ENCODE measurements at places on chromosomes 11 and 22. TPM values are rescaled to one million over a fixed set of nuclear protein-coding genes. Genes with fewer than 3 reads are reported as not detected.

GRCh38 chr11:19316434-19316833, 75.7 kb upstream of the E2F8 start:
- no peak for ATAC-seq

GRCh38 chr11:62444236-62444833, 25.5 kb downstream of the SCGB1A1 start:
- ATAC-seq, result peak; percentile 74

GRCh38 chr22:44462246-44463010, 35.6 kb downstream of the RTL6 start:
- ATAC-seq, result no peak

DNA sequence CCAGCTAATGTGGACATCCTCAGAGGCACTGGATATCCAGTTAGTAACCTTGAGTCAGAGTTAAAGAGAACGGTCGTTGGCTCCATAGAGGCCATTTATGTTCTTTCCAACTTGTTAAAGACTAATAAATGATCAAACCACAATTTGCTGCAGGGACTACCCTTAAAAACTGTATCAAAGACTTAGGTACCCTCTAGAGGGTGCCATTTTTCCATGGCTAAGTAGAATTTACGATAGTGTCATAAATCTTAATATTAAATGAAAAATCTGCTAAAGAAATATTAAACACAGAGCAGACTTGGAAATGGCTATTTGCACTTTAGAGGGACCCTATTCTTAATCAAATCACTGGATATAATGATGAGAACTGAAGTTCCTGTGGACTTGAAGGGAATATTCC, 685.2 kb upstream of the CHORDC1 start:
- no peak for ATAC-seq

The SCUBE2 gene
- 3.9 TPM for total RNA-seq

DNA sequence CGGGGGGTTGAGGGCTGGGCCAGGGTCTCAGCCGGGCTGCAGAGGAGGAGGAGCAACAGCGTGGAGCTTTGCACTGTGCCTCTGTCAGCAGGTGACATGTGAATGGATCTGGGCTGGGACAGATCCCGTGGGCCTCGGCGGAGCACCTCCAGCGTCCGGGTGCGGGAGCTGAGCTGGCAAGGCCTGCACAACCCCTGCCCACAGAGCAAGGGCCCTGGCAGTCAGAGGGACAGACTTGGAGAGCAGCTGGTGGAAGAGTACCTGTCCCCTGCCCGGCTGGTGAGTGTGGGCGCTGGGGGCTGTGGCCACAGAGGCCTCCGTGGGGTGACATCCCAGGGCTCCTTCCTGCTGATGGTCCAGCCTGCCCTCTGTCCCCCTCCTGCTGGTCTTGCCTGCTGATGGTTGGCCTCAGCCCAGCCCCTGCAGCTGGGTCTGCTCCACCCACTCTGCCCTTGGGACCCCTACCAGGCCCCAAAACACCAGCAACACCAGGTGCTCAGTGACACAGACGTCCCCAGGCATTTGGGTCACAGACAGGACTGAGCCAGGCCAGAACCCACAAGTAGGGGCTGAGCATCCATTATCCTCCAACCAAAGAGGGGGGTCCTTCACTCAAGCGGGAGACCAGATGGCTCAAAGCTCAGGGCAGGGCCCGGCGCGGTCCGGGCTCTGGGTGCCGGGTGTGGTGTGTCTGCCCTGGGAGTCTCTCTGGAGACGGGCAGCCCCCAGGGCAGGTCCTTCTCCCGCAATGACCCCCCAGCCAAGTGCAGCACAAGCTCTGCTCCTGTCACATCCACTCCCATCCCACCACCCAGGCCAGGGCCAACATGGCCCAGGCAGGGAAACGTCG, 3.5 kb downstream of the LRRC56 start:
- ATAC-seq, result no peak

DNA sequence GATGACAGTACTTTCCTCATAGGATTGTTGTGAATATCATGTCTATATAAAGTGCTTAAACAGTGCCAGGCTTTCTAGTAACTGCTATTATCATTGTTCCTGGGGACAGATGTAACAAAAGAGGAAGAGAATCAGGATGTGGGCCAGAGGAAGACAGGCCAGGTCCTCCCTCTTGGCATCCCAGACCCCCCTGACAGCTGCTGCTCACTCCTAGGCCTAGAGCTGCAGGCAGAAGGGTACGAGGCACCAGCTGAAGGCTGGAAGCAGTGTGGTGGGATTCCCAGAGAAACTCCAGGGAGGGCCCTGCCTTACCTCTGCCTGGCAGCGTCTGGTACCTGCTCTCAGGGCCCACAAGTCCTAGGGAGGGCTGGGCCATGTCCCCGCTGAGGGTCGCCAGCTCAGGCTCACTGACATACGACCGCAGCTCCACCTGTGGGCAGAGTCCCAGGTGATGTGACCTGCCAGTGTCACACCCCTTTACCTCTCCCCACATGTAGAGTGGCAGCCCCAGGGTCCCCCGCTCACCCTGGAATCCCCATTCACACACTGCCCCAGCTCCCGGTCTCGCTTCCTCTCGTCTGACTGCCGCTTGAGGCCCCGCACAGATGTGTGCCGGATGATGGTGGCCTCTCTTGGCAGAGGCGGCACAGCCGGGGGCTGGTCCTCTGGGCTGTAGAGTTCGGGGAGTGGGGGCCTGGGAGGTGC, 52.2 kb downstream of the C11orf58 start:
- no peak for ATAC-seq

The FOLR2 gene
- not detected for total RNA-seq

The CYB5R2 gene
- 4.5 TPM for total RNA-seq

- ATAC-seq, result no peak
Measured at GRCh38 chr11:1796413-1797011, 32.8 kb upstream of the CTSD start.

The GDPD4 gene
- not detected for total RNA-seq

DNA sequence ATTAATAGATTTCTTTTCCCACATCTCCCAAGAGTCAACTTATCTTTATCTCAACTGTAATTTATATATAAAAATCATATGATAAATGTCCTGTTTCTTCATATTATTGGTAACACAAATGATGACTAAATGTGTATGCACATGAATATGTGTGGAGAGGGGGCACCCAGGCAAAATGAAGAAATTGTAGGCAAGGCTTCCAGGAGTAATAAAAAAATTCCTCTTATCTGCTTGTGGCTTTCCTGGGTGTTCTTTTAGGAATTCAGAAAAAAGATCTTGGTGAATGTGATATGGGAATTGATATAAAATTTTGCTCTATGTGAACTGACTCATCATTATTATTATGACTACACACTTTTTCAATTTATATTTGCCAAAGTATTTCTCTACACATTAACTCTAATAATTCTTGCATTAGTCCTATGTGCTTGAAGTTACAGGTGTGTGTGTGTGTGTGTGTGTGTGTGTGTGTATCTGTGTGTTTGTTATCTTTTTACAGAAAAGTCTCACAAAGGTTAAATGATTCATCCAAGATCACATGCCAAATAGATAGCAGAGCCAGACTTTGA, 197.8 kb downstream of the SOX6 start:
- ATAC-seq, result no peak

The SHANK2 gene
- 11.5 TPM for total RNA-seq

The BET1L gene
- total RNA-seq, result 20.6 TPM

- ATAC-seq, result no peak
Measured at GRCh38 chr11:89181111-89181510, 3.4 kb downstream of the TYR start.

The ADAMTS15 gene
- total RNA-seq, result 3.2 TPM

GRCh38 chr11:18700872-18701271, 2.3 kb downstream of the TMEM86A start:
- no peak for ATAC-seq

DNA sequence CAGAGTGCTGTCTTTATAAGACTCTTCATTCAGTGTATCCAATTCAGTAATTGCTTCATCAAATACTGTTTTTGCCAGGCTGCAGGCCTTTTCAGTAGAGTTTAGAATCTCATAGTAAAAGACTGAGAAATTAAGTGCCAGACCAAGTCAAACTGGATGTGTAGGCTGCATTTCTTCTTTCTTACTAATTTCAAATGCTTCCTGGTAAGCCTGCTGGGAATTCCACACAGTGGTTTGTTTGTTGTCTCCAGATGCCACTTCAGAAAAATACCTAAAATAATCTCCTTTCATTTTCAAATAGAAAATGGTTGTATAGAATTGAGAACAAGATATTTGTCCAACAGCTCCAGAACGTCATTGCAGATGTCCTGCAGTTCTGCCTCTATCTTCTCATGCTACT, 34.7 kb downstream of the LDHAL6A start:
- no peak for ATAC-seq

GRCh38 chr11:32050264-32050663, 40.6 kb upstream of the RCN1 start:
- no peak for ATAC-seq

The KCTD14 gene
- 0.75 TPM for total RNA-seq

GRCh38 chr11:73265853-73266645, 6.1 kb upstream of the P2RY6 start:
- no peak for ATAC-seq

- no peak for ATAC-seq
Measured at GRCh38 chr11:130592056-130592455, 143.6 kb downstream of the ADAMTS15 start.

- ATAC-seq, result no peak
Measured at GRCh38 chr11:79431535-79431934, 9.3 kb downstream of the TENM4 start.

GRCh38 chr11:119472186-119472855, 49.3 kb upstream of the THY1 start:
- ATAC-seq, result no peak

The MS4A6E gene
- total RNA-seq, result not detected

DNA sequence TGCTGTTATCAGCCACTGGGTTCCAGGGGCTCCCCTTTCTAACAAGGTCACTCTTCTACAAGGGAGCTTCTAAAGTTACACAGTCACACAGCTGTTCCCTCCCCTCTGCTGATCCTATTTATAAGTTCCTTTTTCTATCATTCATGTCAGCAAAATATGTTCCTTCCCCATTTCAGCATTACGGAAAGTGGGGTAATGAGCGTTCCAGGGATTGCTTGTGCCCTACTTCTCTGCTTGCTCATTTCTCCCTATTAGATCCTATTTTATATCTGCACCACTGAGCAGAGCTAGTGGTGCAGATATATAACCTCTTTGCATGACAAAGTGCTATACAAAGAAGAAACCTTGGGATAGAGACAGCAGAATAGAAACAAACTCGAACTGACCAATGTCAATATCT, 22.7 kb upstream of the PLEKHB1 start:
- peak; percentile 52 for ATAC-seq

DNA sequence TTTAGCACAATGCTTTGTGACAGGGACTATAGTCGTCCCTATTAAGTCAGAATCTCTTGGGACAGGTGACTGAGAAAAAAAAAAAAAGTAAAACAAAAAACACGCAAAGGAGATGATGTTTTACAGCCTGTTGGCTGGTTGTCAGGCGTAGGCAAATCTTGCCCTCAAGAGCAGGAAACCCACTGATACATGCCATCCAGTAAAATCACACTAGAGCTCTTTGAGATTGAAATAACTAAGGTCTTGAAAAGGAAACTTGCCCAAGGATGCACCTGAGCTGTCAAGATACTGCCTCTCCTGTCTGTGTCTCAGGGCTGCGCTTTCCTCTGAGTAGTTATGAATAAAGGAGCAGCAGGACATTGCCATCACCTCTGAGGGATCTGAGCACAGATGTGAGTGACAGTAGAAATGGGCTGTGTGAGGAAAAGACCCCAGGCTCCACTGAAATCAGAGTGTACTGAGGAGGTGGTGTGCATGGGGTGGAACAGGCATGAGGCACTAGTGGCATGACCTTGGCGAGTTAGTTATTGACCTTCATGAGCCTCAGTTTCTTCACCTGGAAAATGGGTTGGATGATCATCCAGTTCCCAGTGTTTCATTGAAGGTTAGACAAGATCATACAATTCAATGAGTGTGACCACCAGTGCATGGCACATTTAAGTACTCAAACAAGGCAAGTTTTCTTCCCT, 23.3 kb downstream of the MICAL2 start:
- no peak for ATAC-seq

The OTOG gene
- 0.09 TPM for total RNA-seq

The SPON1 gene
- total RNA-seq, result 10.3 TPM

DNA sequence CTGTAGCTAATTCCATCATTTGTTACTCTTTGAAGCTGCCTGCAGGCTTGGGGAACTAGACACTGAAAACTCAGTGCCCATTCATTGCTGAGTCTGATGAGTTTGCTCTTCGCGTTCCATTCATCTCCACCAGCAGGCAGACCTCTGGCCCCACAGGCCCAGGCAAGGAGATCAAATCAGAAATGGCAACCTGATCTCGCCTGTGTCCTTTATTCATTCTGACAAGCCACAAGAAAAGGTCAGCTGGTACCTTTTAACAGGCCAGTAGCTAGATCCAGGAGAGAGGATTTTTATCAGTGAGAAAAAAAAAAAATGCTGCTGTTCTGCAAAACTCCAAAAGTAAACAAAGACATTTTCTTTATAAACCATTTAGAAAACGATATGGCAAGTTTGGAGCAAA, 742.5 kb downstream of the ETS1 start:
- no peak for ATAC-seq

The CCND1 gene
- total RNA-seq, result 10.9 TPM

DNA sequence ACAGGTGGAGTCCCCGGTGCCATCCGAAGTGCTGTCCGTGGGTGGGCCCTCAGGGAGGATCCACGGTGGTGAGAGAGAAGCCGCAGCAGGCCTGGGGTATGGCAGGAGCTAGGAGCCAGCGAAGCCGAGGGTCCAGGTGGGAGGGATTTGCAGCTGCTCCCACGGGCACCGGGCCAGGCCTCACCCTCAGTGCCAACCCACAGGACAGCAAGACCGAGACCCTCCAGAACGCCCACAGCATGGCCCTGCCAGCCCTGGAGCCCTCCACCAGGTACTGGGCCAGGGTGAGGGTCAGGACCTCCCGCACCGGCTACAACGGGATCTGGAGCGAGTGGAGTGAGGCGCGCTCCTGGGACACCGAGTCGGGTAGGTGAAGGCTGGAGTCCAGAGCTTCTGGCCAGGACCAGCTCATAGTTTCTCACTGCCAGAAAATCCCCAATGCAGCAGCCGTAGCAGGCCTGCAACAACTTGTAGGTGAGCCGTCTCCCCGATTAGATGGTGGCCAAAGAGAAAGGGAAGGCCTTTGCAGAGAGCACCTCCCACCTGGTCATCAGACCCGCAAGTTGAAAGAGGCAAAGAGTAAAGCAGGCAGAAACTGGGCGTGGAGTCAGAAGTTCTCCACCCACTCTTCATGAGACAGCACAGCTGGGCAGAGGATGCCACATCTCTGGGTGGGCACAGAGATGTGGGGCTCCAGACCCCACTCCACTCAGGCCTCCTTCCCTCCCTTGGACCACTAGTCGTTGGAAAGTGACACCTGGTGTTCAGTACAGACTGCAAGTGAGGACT, 20.4 kb downstream of the CSF2RB start:
- no peak for ATAC-seq

The AASDHPPT gene
- total RNA-seq, result 72.1 TPM

- ATAC-seq, result peak; percentile 34
Measured at GRCh38 chr22:19290400-19291217, 910 bp downstream of the CLTCL1 start.

The PRRG4 gene
- total RNA-seq, result 0.28 TPM

- ATAC-seq, result no peak
Measured at GRCh38 chr11:5277807-5278382, 8.2 kb upstream of the HBE1 start.

- ATAC-seq, result no peak
Measured at GRCh38 chr11:27112946-27113345, 72.3 kb downstream of the BBOX1 start.

GRCh38 chr11:27174021-27174420, 133.4 kb downstream of the BBOX1 start:
- ATAC-seq, result no peak

The SLC25A18 gene
- total RNA-seq, result 0.62 TPM
